NCI-H460 (cell line): ENCODE measurements at places on chromosomes 2 and 18.
A peak's percentile ranks its signal among the peaks of the same experiment; 100 is the strongest.

- no peak for DNase-seq
Observed at GRCh38 chr2:198135481-198135934, 331.1 kb downstream of the PLCL1 start.

- no peak for DNase-seq
Observed at GRCh38 chr2:41377837-41378236, 670.0 kb upstream of the PKDCC start.

DNA sequence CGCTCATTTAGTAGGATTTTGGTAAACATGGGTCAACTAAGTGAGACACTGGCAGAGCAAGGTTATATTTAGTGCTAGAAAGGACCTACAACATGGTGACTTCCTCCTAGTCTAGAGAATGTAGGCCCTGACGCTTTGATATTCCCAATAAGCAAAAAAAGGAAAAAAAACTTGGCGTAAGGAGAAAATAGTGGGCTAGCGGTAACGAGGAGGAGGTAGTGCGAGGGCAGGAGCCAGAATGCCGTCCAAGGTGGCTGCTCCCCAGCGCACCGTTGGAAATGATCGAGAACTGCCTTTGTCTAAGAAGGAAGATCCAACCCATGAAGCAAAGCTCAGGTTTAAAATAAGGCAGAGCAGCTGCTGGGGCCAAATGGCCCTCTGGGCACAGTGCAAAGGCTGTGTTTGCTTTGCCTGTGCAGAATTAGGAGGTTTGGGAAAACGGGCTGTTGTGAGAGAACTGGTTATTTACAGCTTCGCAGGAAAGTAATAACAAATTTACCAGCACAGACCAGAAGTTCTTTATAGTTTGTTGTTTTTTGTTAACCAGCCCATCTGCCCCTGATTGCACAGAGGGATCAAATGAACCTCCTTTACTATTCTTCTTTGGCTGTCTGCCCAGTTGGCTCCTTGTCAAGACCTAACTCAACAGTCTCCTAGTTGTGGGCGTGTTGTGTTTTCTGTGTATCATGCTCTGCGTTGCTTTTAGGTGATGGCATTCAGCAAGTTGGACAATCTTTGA, 86.6 kb downstream of the ITGB1BP1 start:
- peak; percentile 7 for DNase-seq

DNA sequence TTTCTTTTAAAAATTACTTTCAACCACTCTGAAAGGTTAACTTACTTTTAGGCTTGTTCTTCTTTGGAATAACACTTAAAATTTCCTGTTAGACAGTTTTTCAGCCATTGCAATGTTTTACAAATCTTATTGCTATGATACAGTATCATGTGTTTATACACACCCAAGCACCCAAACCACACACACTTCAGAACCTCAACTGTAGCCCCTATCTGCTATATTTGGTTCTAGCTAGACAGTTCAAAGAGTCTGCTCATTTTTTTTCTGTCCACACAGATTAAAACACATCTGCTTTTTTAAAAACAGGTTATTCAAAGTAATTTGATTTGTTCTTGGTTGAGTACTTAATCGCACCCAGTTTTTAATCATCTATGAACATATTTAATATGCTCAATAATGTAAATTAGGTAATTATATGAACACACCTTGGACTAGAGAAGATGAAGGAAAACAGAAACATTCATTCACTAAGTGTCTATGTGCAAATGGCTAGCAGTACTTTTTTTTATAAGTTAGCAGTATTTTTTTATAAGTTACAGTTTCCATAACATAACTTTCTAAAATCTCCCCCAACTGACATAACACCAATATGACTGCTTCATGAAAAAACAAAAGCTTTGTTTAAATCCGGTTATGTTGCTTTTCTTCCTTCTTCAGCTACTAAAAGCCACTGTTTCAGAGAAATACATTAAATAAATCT, 17.6 kb downstream of the FBXO11 start:
- no peak for DNase-seq

- no peak for DNase-seq
Observed at GRCh38 chr2:182826064-182826463, 40.4 kb downstream of the FRZB start.

- DNase-seq, result no peak
Observed at GRCh38 chr18:23194155-23194996, 59.1 kb downstream of the CABLES1 start.

- DNase-seq, result no peak
Observed at GRCh38 chr2:34307636-34308035, 708.5 kb upstream of the FAM98A start.
